ENCODE measurements at places on chromosomes 6 and 20.

DNA sequence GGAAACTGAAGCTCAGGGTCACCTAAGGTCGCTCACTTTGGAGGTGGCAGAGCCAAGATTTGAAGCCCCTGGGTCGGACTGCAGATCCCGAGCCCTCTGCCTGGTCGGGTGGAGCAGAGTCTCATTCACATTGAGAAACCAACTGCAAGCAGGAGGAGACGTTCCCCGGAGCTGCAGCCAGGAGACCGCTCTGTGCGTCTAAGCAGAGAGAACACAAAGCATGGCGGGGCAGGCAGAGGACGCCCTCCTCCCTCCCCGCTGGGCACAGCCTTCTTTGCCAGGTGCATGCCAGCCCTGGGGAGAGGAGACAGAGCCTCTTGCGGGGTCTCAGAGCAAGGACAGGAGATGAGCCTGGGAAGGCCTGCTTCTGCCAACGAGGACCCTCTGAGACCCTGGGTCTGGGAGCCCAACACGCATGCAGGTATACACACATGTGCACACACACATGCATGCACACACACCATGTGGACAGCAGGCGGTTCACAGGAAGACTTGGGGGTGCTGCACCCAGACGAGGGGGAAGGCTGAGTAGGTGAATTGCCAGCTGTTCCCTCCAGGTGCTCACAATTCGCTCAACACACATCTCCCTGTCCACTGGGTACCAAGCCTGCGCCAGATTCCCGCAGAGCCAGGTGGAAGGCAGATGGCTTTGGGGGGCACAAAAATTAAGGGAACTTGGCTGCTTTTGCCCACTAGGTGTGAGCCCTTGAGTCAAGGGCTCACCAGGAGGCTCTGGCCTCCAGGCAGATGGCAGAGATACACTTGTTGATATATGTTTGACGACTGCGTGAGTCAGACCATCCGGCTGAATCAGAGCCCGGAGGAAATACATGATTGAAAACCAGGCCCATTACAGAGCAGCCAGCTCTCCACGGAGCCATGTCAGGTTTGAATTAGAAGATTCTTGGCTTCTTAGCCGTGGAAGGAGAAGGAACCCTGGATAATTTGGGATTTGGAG is 5.5 kb upstream of the NTSR1 start:
- DNase-seq = peak; percentile 31

- no peak for DNase-seq
Measured at GRCh38 chr6:143673669-143674068, 4.1 kb upstream of the PHACTR2 start.

DNA sequence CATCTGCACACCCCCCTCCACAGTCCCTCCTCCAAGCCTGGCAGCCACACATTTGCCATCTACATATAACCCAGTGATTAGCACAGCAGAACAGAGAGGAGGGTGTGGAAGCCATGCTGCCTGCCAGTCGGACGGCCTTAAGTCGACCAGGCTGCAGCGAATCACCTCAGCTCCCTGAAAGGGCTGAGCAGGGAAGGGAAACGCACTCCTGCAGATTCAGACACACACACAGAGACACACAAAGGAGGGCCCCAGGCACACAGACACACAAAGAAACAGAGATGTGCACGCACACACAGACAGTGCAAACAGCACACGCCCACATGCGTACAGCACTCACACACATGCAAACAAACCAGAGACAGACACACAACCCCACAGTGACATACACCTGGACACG is 11.2 kb upstream of the SIRPA start:
- DNase-seq = no peak

DNA sequence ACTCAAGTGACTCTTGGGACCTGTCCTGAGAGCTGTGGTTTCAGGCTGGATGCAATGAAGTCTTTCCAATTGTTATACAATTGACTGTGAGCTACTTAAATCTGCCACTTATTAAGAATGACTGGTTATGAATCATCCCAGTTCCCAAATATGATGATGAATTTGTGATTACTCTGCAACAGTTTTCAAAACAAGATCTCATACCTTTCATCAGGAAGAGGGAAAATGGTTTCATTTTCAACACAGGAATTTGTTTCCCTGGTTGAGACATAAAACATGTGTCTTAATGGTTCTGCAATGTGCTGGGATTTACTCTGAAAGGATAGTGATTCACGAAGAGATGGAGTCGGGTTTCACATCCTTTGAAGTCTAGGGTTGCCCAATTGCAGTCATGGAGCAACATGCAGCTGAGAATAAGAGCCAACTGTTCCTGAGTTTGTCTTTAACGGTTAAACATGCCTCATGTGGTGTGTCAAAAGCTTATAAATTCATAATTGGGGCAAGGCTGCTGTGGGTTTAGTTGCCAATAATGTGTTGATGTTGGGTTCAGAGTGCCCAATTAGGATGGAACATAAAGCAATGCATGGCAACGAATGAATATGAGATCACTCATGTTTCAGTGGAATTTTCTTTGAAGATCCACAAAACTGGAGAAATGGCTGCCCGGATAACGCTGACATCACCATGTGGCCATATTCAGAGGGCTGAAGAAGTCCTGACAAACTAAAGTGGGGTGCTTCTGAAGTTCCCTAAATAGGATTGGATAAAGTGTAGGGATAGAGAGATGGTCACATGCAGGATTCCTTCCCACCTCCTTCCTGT is 41.0 kb downstream of the CYP24A1 start:
- no peak for DNase-seq

DNA sequence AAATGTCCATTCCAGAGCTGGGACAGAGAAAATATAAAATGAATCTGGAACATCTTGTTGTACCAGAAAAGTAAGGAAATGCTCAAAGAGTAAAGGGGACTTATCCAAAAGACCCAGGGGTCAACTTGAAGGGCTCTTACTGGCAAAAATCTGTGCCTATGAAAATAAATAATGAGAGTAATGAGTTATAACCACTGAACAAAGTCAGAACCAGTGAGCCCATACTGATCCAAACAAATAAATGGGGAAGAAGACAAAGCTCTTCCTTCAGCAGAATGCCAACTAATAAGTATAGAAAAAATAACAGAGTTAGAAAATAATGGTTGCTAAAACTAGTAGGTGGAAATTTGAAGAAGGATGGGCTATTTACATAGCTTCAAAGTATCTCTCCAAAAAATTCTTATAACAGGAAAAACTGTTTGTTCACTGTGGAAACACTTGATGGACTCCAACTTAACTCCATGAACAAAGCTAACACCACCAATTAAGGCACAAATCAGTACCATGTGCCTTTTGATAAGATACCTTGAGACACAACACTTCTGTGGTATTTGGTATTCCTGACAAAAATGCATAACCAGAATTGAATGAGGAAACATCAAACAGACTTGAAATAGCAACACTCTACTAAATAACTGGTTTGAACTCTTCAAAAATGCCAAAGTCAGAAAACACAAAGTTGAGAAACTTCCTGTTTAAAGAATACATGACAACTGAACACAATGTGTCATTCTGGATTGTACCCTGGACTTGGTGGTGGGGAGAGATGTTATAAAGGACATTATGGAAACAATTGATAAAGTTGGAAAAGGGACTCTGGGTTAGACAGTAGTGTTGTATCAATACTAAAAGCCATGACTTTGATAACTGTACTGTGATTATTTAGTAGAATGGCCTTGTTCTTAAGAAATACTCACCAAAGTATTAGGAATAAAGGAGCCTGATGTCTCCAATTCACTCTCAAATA is 197.5 kb downstream of the ISM1 start:
- no peak for DNase-seq

DNA sequence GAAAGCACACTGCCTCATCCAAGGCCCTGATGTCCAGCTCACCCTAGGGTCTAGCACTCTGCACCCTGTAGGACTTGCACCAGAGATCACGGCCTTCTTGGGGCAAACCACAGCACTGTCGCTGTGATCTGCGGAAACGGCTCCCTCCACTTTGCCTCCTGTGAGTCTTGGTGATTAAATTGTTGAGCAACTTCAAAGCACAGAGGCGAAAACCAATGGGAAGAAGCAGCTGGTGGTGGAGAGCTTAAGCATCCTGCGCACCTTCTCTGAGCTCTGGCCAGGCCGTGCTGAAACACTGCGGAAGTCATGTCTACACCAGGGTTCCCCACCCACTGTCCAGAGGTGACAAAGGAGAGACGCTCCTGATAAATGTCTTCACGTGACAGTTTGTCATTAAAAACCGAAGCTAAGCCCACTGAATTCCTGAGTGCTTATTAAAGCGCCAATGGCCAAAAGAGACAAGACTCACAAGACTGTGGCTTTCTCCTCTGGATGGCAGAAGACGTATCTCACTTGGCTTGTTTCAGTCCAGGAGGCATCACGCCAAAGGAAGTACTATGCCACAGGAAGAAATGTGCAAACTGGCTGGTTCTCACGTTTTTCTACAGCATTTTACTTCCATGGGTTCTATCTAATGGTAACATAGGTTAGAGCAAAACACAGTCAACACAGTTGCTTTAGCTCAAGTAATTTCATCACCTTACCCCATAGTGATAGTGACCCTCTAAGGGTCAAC is 3.1 kb downstream of the RAMACL start:
- DNase-seq = no peak

GRCh38 chr20:3560578-3560977 is 89.8 kb downstream of the ATRN start:
- DNase-seq = no peak

DNA sequence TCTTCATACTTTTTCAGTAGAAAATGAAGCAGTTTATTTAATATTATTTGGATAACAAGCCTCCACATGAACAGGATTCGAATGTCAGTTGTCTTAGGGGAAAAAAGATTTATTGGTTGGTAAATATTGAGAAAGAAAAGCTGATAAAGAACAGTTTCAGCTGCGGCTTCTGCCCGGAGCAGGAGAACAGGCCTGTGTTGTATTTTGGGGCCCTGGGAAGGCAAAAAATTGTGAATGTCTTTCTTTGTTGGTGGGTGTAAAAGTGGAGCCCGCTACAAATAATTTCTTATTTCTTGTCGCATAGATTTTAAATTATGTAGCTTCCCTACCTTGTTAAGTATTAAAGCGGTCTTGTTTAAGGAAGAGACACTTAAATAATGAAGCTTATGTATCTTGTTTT is 90.5 kb upstream of the PAX1 start:
- DNase-seq = no peak

- no peak for DNase-seq
Measured at GRCh38 chr6:38492031-38492430, 147.7 kb downstream of the BTBD9 start.

DNA sequence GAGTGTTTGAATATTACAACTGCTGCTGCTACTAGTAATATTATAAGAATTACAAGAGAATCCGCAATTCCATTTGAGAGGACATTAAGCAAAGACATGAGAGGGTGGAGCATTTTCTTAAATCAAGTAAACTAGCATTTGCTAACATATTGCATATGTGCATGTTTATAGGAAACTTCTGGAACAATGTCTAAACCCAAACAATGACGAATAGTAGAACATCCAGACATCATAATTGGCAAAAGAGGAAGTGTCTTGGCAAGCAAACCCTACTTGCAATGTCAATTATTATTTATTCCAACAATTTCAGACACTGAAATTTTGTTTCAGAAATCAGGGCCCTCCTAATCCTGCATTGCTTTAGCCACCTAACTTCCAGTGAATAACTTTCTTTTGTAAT is 1155.3 kb upstream of the GJE1 start:
- DNase-seq = no peak

GRCh38 chr6:22737331-22737730 is 168.0 kb downstream of the HDGFL1 start:
- no peak for DNase-seq

- no peak for DNase-seq
Measured at GRCh38 chr20:45051204-45052060, 49.5 kb downstream of the KCNS1 start.

GRCh38 chr6:133726188-133726587 is 162.7 kb upstream of the TCF21 start:
- DNase-seq = no peak

DNA sequence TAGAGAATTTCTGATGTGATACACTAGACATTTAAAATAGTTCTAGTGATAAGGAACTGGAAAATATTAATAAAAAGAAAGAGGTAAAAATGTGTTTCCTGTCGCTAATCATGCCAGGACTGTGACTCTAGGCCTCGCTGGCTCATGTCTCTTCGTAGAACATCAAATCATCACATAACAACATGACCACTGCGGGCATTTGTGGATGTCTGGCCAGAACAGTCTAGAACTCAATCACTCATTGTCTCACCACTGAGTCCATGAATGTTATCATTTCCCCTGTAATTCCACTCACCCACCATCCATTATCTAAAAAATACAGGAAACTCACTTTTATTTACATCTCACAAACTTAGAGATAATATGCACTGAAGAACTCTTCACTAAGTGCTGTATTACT is 3.4 kb downstream of the HMGN3 start:
- no peak for DNase-seq

- no peak for DNase-seq
Measured at GRCh38 chr6:105595829-105596228, 192.9 kb upstream of the PREP start.

DNA sequence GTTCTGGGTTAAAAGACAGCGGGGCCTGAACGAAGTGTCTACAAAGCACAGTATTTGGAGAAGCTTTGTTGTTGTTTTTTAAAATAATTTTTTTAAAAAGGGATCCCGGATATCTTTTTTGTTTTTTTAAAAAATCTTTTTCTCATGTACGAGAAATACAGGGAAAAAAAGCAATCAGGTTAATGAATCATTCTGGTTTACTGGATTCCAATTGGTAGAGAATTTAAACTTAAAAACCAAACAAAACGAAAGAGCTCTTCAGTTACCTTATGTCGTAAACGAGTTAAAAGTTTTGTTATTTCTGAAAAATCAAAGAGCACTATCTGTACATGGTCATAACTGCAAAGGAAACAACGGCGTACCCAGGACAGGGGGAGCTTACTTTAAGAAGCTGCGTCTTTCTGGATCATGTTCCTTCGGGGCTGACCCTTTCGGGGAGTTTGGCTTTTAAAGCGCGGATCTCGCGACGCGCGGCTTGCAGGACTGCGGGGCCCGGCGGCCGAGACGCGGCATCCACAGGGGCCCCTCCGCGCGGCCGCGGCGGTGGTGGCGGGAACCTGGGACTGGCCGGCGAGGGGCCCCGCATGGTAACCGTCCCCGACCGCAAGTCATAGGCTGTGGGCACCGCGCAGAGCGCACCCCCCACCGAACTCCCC is 927 bp downstream of the IL20RA start:
- DNase-seq = no peak

GRCh38 chr6:16496991-16497801 is 258.8 kb downstream of the GMPR start:
- no peak for DNase-seq

GRCh38 chr20:33853507-33853813 is 42.3 kb downstream of the CHMP4B start:
- DNase-seq = peak; percentile 48

DNA sequence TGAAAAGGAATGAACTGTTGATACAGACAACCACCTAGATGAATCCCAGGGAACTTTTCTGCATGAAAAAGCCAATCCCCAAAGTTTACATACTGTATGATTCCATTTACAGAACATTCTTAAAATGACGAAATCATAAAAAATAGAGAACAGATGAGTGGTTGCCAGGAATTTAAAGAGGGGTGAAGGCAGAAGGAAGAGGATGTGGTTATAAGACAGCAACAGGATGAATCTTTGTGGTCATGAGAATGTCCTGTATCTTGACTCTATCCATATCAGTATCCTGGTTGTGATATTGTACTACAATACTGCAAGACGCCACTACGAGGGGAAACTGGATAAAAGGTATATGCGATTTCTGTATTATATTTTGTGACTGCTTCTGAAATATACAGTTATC is 70.1 kb upstream of the EMILIN3 start:
- no peak for DNase-seq

GRCh38 chr6:6593867-6594468 is 5.4 kb downstream of the LY86 start:
- DNase-seq = no peak

- DNase-seq = no peak
Measured at GRCh38 chr20:36274181-36274841, 31.8 kb upstream of the DLGAP4 start.

Measured in activated gamma-delta T cell treated with Interleukin-2 at 50 U/mL for 16 hours (primary cell).